ENCODE measurements at places on chromosomes 4 and X.

DNA sequence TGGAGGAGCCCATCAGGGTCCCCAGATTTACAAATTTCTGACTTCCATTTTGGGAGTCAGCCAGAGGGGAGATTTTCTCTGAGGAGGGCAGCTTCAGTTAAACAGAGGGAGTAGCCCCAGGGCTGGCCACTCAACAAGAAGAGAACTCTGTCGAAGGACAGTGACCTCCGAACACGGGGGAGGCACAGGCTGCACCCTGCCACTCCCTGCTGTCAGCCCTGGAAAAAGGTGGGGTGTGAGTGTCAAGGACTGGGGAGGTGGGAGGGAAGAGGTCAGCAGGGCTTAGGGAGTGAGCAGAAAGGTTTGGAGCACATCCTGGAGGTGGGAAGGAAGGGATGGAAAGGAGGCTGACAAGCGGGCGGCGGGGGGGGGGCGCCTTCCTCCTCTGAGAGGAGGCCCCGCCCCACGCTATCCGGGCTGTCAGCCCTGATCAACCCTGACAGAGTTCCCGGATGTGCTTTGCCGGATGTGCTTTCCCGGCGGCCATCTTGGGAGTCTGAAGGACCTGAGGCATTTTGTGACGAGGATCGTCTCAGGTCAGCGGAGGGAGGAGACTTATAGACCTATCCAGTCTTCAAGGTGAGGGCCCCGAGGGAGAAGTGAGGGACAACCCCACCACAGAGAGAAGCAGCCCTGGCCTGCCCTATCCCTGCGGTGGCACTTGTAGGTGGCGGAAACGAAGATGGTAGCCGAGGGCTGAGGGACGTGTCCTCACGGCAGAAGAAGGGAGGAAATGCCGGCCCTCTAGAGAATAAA lies at the start of gene MAGEC1:
MAGEC1 (plus strand) TSS at position 495 of the 756 bp plus-strand sequence. CDS start 1,179 bp downstream, outside the sequence.
- no peak for DNase-seq

- no peak for DNase-seq
Observed at GRCh38 chrX:119693996-119694451, 1.1 kb upstream of the SEPTIN6 start.

DNA sequence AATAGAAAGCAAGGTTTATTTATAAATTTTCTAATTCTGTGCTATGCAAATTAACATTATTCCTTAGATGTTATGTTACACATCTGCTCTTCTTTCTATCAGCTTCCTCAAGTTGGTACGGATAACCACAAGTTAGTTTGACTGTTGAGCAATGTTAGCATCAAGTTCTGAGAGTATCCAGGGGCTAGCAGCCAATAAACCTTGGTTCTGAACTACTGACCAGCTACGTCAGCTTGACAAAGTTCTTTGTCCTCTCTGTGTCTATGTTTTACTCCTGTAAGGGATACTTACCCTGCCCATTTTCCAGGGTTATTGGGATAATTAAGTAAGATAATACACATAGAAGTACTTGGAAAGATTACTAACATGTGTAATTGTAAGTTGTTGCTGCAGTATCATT lies 8.1 kb upstream of the TEX13A start:
- DNase-seq = no peak

GRCh38 chr4:145879598-145879997 lies 59.0 kb downstream of the ZNF827 start:
- DNase-seq = no peak

- DNase-seq = no peak
Observed at GRCh38 chrX:134543288-134543687, 83.3 kb downstream of the HPRT1 start.

- DNase-seq = peak; percentile 13
Observed at GRCh38 chrX:41441934-41442823, 5.0 kb upstream of the NYX start.

DNA sequence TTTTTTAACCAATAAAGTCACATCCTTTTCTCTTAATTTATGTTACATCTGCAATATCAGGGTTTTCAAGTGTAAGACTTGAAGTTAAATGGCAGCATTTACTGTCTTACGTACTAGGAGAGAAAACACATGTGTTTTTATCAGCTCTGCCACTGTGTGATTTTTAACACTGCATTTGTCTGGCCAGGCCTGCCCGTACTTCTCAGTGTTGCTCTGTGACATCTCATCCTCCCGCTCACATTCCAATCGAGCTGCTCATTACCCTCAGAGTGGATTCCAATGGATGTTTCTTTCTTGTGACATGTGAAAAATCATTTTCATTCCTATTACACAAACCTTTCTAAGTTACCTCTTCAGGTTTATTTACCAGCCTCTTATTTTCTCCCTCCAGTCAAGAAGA lies 420.3 kb downstream of the FAT4 start:
- DNase-seq = no peak

DNA sequence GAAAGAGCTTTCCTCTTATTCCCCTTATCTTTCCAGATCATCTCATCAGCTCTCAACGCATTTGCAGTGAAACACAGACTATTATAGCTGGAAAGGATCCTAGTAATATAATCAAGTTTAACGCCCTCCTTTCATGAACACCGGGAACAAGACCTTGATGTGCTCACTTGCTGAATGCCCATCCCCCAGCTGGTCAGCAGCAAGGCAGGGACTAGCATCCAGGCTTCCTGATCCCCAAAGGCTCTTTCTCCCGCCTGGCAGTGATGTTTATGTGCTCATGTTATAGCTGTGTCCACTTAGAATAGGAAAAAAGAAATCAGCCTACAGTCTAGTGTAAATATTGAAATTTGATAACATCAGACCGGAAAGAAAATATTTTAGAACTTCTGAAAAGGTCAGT lies 24.6 kb downstream of the GPC4 start:
- DNase-seq = no peak

DNA sequence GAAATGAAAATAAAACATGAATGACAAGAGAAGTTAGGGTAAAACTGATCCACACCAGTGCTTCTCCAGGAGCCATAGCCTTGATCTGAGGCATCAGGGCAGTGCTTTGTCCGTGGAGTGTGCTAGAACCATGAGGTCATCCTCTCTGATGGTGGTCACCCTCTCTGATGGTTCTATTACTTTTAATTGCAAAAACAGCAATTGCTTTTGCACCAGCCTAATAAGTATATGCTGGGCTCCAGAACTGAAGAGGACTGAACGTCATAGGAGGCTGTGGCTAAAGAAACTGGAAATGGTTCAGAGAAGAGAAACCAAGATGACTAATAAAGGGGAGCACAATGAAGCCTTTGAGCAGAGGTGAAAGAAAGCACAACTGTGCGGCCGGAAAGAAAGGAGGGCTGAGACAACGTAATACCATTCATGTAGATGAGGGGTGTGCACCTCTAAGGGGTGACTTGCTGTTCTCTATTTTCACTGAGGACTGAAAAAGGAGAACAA lies 17.0 kb upstream of the TMEM154 start:
- peak; percentile 9 for DNase-seq

DNA sequence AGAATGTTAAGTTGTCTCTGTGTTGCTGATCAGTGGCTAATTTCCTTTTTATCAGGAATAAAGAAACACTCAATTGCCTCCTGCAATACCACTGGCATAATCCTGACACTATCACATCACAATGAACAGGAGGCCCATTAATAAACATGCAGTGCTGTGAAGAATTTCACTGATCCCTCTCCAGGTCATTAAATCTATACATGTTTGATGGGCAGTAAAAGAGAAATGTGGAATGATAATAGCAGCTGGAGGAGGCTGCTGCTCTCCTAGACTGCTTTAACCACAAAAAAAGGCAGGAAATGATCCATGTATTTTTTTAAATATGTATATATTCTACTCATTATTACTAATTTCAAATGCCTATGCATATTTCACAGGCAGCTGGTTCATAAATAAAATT lies 202.1 kb downstream of the CENPC start:
- no peak for DNase-seq

- DNase-seq = no peak
Observed at GRCh38 chr4:143700416-143701352, at the start of gene FREM3. Gene FREM3, minus strand, starts transcription at chr4:143700675. Its CDS starts 0 bp downstream, at chr4:143700675.

DNA sequence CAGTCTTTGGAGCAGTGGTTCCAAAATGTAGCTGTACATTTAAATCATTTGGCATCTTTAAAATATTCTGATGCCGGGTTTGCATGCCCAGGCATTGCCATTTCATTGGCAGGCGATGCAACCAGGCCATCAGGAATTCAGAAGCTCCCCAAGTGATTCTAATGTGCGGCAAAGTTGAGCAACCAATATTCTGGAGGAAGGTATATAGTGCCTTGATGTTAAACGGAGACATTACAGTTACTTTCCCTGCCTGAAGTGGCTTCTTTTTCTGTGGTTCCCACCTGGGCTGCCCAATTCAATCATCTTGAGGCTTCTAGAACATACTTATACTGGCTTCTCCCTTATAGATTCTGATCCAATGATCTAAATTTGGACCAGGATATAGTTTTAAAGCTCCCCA lies 68.7 kb upstream of the PGM2 start:
- no peak for DNase-seq

All from occipital lobe (tissue), 3 donors.